ENCODE measurements at places on chromosomes 2 and 18.

DNA sequence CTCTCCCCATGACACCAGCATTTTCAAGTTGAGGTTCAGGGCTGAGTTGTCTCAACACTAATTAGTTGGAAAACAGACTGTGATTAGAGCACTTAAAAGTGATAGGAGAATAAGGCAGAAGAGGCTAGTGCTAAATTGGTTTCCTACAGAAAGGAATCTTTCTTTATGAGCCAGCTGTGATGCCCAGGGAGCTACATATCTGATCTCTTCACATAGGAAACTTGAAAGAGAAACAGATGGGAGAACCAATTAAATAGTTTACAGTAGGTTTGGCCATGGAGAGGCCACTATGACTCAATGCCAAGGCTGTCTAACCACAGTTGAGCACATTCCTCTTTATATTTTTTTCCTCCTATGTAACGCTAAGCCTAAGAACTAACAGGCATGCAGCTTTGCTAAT lies 418.3 kb upstream of the CYRIA start:
- no peak for DNase-seq

GRCh38 chr2:230439590-230439989 lies 23.6 kb downstream of the SP100 start:
- peak; percentile 75 for DNase-seq

GRCh38 chr2:239311132-239312040 lies 89.4 kb downstream of the HDAC4 start:
- DNase-seq, result no peak

DNA sequence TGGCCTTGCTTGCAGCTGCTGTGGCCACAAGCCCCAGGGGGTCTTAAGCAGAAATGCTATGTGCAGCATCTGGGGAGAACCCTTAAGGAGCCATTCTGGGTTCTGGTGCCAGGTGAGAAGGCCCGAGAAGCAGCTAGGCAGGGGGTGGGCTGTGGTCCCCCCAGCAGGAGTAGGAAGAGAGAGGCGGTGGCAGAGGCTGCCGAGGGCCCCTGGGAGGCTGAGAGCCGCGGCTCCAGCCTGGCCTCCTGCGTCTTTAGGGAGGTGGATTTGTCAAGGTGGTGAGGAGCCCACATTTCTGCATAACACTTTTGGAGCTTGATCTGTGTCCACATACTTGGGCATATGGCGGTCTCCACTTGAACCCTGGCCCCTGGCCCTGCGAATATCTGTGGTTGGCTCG lies 196.5 kb downstream of the TWIST2 start:
- DNase-seq, result no peak

DNA sequence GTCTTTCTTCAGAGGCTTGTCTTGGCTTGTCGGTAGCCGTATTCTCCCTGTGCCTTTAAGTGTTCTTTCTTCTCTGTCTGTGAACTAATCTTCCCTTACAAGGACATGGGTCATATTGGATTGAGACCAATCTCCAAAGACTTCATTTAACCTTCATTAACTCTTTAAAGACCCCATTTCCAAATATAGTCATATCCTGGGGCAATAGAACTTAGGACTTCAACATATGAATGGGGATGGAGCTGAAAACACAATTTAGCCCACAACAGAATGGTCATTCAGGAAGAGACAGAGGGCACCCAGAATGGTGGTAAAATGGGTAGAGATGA lies 82.1 kb upstream of the TANK start:
- no peak for DNase-seq

DNA sequence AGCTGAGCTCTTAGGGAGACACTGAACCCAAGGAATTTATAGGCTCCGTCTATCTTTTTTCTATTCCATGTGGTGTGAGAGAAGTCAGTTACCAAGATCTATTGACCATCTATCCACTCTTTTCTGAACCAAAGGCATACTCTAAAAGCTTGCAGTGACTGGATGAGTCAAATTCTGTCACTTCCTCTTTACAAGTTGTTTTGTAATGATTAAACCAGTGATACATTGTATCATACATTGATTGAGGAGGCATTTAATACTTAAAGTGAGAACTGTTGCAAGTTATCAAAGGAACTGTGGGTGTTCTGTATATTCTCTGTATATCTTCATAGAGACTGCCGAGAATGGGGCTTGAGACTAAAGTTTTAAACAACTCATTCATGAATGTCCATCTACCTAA lies 188.8 kb downstream of the CAMKMT start:
- DNase-seq, result peak; percentile 49

DNA sequence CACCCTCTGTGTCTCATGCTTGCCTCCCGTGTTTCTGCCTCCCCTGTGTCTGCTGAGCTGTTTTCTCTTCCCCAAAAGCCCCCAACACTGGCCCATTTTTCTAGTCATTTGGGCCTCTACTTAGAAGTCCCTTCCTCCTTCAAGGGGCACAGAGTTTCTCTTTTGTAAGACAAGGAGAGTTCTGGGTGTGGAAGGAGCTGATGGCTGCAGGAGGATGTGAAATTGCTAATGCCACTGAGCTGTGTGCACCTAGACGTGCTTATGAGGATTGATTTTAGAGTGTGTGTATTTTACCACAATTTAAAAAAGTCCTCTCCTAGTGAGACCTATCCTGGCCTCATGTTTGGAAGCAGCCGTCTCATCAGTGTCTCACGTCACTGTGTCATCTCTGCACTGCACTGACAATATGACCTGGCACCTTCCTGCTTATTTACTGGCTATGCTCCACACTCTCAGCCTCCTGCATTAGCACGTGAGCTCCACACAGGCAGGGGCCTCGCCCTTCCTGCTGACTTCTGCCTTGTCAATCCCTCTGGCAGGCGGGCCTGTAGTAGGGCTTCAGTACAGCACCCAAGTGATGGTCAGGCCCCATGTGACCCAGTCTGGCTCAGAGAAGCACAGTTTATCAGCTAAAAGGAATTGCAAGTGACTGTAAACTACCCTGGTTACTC lies 8.0 kb upstream of the MBP start:
- DNase-seq, result no peak

DNA sequence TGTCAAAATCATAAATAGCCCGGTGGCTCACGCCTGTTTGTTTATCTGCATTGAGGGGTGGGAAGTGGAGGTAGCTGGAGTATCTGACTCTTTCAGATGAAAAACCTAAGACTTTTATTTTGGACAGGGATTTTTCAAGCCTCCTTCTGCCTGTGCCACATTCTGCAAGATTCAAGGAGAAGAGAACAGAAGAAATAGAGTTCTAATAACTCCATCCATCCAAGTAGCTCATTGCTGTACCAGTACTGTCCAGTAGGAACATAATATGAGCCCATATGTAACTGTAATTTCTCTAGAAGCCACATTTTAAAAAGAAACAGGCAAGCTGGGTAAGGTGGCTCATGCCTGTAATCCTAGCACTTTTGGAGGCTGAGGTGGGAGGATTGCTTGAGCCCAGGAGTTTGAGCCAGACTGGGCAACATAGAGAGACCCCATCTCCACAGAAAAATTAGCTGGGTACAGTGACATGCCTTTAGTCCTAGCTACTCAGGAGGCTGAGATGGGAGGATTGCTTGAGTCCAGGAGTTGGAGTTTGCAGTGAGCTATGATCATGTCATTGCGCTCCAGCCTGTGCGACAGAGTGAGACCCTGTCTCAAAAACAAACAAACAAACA lies 35.4 kb upstream of the NT5DC4 start:
- DNase-seq, result peak; percentile 64

DNA sequence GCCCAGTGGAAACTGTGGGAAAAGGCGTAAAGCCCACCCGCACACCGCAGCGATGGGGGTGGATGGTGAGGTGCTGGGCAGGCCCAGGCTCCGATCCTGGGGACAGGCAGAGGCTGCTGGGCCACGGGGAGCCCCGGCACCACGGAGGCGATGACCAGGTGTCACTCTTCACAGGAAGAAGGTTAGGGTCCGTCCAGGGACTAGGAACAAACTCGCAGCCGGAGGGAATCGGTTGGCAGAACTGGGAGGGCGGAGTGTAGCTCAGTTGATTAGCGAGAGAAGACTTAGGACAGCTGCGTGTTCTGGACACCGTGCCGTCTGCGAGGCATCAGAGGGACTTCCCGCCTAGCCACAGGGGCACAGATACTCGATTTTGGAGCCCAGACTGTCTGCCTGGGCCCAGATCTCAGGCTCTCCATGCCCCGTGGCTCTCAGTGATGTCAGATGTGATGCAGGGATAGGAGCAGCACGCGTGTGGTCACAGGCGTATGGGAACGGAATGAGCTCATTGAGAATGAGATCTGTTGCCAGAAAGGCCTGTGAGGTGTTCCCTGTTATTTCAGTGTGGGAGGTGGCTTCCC lies 16.1 kb upstream of the ALLC start:
- no peak for DNase-seq

DNA sequence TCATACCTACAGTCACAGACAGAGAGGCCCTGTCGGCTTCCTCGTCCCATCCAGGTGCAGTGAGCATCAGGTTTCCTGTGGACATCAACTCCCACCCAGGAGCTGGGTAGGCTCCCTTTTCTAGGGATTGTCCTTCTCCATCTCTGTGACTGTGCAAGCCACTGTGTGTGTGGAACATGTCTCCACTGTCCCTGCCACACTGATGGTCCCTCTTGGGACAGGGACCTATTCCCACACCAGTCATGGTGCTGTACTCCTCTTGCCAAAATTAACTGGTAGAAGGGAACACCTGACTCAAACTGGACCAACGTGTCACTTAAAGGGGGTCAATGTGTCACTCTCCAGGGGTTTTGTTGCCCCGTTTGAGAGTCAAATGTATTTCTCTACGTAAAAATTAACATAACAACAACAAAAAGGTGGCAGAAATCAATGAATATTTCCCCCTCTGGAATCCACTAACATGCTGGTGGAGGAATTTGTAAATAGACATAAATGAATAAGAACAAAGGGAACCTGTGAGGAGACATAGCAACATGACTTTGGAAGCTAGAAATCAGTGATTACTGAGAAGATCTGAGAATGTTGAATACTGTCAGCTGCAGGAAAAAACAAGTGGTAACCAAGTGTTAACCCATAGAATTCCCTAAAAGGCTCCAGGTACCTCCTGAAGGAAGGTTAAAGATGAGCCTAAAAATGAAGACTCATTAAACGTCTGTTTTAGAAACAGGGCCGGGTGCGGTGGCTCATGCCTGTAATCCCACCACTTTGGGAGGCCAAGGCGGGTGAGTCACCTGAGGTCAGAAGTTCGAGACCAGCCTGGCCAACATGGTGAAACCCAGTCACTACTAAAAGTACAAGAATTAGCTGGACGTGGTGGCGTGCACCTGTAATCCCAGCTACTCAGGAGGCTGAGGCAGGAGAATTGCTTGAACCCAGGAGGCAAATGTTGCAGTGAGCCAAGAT lies 40.4 kb downstream of the SH2D6 start:
- no peak for DNase-seq

- DNase-seq, result no peak
Observed at GRCh38 chr2:6159606-6160005, 467.4 kb downstream of the SOX11 start.

GRCh38 chr2:218168635-218169462 lies 2.1 kb upstream of the CXCR1 start:
- peak; percentile 76 for DNase-seq

GRCh38 chr2:73232403-73233153 lies 461 bp downstream of the PRADC1 start:
- DNase-seq, result peak; percentile 55

DNA sequence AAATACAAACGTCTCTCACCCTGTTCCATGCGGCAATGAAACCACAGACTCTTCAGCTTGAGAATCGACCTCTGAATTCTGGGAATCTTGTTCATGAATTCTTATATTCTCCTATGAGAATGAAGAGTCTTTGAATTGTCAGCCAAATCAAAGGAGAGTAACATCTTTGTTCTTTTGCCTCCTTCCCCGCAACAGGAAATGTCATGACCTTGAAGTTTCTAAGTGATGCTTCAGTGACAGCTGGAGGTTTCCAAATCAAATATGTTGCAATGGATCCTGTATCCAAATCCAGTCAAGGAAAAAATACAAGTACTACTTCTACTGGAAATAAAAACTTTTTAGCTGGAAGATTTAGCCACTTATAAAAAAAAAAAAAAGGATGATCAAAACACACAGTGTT lies 21.8 kb downstream of the TNFAIP6 start:
- no peak for DNase-seq

DNA sequence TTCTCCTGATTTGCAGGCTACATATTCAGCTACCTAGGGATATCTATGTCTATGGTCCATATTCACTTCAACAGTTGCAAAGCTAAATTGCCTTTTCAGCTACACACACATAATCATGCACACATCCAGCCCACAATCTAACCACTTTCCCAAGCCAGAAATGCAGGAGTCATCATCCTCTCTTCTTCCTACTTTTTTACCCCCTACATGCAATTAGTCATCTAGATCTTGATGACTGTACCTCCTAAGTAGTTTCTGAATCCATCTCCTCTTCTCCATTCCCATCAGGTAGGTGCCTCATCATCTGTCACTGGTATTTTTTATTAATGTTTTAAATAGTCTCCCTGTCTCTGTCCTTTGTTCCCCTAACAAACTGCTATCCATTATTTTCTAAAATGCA lies 23.7 kb upstream of the SPRED2 start:
- DNase-seq, result no peak

- DNase-seq, result no peak
Observed at GRCh38 chr2:235734168-235734567, 240.3 kb downstream of the AGAP1 start.

DNA sequence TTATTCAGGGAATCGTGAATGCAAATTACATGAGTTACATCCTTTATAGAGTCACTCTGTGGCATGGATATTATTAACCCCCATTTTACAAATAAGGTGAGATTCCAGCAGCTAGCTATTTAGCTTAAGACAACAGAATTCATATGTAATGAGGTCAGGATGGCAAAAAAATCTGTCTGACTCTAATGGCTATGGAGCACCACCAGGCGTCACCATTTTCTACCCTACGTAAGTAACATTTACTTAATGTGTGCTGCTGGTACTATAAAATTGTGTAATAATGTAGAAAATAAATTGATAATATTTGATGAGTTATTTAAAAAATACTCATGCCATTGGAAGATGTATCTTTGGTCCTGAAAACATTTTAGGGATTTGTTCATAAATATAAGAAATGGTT lies 2040.1 kb upstream of the LRRTM1 start:
- no peak for DNase-seq

DNA sequence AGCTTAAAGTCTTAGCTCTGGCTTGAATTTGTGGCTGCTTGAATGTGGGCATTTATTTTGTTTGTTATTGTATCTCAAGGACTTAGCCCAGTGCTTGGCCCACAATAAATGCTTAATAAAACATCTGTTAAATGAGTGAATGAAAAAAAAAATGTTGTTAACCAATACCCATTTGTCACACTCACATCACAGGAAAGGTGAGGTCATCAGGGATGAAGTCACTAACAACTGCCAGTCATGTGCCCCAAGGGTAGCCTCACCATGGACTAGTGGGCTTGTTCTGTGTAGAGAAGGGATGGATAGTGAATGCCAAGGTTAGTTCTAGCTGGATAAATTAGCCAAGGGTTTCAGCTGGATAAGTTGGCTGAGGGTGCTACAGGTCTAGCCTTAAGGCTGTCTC lies 3.0 kb downstream of the NRBP1 start:
- peak; percentile 33 for DNase-seq

- DNase-seq, result peak; percentile 48
Observed at GRCh38 chr2:37871456-37872191, 53.5 kb upstream of the RMDN2 start.

DNA sequence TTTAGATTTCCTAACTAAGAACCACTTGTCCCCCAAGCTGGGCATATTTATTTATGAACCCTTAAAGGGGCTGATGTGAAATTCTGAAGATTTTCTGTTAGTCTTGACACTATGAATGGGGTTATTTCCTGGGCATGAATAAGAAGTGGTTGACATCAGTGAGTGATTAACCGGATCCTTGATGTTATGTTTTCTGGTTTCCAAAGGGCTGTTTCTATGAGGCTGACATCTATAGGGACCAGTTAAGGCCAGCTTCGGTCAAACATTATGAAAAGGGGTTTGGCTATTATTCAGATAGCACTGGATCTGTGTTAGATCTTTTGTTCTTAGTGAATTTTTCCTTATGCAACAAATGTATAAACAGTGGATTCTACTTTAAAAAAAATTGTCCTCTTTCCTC lies 443.7 kb upstream of the SPRED2 start:
- no peak for DNase-seq

Measured in NB4 (cell line).